ENCODE measurements at places on chromosomes 5 and 9.

GRCh38 chr9:108271646-108272348 is 584.0 kb downstream of the ACTL7B start:
- no peak for DNase-seq

GRCh38 chr5:171920765-171921391 is 85.6 kb downstream of the FBXW11 start:
- no peak for DNase-seq

DNA sequence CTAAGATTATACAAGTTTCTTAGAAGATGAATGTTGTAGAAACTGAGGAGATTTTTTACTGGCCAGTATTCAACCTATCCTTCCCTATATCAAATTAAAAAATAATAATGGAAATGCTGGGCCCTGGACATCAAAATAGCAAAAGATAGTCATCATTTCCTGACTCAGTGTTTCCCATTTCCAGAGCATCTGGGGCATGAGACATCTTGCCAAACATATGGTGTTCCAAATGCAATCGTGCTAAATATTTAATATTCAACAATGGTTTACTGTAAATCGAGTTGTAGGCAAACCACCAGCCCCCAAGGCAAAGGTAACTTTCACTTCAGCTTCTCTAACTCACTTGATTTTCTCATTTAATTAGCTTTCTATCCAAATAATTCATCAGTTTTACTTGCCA is 152.9 kb downstream of the FRMD3 start:
- no peak for DNase-seq

DNA sequence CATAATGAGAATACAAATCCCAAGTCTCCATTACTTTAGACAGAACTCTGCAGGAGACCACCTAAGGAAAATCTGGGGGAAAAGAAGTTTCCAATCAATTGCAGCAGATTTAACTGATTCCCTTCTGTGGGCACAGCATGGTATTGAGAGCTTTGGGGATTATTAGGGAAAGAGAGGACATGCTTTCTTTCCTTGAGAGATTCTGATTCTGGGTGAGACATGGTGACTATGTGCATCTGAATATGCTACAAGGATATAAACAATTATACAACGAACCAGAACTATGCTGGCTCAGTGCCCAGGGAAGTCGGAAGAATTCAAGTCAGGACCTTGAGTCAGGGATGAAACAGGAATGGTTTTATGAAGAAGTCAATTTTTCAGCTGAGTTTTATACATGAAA is 183.7 kb downstream of the PDE4D start:
- DNase-seq, result no peak

- no peak for DNase-seq
Measured at GRCh38 chr9:19876569-19877316, 87.9 kb upstream of the SLC24A2 start.

All from stimulated activated CD4-positive, alpha-beta T cell treated with anti-CD3 and anti-CD28 coated beads, Interleukin-1b, Interleukin-23, amount 100 ng/mL, for 24 hours (primary cell).